ENCODE measurements at places on chromosomes 11 and 22.

DNA sequence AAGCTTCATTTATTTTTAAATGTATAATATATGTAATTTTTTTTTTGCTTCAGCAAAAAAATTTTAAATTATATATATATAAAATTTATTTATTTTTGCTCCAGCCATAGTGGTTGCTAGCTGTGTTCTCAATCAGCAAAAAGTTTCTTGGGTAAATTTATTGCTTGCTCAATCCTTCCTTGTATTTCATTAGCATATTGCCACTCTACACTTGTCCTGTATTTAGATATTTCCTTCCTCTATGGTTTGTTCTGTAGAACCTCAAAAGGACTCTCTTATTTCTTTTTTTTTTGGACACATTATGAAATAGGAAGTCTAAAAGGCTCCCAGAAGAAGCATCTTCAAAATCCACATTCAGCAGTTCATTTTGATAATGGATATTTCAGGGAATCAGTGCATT, 2.3 kb downstream of the PTPRJ start:
- DNase-seq, result no peak

DNA sequence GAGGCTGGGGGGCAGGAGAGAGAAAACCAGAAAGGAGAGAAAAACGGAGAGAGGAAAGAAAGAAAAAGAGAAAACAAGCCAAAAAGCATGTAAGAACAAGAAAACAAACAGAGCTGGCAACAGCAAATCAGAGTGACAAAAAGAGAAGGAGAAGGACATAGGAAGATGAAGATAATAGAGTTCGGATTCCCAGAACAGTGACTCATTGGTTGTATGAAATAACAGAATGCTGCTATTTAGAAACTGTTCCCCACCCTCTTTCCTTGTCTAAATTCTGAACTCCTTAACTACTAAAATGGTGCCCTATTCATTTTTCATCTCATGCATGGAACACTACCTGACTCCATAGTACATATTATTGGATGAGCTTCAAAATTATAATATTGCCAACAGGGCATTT, 317.4 kb downstream of the C11orf87 start:
- DNase-seq, result no peak

DNA sequence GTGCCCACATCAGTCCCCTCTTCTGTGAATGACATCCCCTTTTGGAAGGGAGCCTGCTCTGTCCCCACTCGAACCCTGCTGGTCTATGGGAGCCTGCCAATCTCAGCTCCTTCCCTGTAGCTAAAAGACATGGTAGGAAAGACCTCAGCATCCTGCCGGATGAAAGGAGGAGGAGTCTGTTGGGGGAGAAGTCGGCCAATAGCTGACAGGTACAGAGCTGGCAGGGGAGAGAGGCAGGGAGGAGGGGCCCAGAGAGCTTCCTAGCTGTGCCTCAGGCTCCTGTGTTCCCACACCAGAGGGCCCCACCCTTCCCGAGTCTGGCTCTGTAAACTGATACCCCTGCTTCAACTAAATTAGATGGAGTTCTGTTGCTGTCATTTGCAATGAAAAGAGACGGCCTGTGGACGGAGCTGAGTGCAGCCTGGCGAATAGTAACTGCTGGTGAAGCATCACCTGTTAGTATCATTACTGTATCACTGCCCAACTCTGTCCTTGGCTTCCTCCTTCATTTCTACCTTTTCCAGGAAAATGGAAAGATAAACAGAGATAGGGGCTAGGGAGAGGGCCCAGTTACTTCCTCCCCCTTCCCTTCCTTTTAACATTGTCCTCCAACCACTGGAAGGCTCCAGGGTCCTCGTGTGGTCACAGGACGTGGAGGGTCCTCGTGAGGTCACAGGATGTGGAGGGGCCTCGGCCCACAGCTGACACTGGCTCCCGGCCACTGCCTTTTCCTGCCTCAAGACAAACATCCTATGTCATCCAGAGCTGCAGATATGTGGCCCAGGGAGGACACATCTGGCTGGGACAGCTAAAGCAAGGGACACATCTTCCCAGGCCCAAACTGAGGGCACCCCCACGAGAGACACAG, 15.1 kb downstream of the FXYD6 start:
- DNase-seq, result no peak

GRCh38 chr11:30984827-30985226, 384.7 kb downstream of the DCDC1 start:
- DNase-seq, result no peak

- DNase-seq, result no peak
Observed at GRCh38 chr11:93567401-93567895, 24.3 kb upstream of the SMCO4 start.

GRCh38 chr11:63517156-63517555, 11.3 kb downstream of the LGALS12 start:
- no peak for DNase-seq

DNA sequence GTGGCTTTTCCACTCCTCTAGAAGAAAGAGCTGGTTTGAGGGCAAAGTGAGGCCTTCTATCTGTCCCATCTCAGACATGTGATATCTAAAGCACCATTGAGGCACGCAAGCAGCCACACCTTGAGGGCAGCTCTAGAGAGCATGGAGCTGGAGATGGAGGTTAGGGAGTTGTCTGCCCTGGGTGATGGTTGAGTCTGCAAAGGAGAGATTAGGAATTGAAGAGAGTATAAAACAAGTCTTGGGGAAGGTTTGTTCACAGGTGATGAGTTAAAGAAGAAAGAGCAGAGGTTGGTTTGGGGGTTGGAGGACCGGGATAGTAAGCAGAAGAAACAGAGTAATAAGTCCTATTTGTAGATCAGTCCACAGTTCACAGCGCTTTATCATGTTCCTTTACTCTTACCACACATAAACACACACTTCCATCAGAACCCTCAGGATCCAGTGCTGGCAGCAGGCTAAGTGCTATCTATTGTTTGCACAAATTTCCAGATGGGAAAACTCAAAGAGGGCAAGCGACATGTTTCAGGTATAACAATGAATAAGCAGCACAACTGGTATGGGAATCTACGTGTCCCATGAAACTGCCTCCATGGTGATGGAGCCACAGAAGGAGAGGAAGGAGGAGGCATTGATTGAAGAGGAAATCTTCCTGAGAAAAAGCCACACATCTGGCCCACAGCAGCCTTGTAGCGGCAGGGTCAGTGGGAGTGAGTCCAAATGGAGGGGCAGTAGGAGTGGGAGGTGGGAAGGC, 65.8 kb downstream of the RASSF10 start:
- DNase-seq, result no peak

- no peak for DNase-seq
Observed at GRCh38 chr11:104650234-104650633, 248.0 kb downstream of the CASP12 start.

DNA sequence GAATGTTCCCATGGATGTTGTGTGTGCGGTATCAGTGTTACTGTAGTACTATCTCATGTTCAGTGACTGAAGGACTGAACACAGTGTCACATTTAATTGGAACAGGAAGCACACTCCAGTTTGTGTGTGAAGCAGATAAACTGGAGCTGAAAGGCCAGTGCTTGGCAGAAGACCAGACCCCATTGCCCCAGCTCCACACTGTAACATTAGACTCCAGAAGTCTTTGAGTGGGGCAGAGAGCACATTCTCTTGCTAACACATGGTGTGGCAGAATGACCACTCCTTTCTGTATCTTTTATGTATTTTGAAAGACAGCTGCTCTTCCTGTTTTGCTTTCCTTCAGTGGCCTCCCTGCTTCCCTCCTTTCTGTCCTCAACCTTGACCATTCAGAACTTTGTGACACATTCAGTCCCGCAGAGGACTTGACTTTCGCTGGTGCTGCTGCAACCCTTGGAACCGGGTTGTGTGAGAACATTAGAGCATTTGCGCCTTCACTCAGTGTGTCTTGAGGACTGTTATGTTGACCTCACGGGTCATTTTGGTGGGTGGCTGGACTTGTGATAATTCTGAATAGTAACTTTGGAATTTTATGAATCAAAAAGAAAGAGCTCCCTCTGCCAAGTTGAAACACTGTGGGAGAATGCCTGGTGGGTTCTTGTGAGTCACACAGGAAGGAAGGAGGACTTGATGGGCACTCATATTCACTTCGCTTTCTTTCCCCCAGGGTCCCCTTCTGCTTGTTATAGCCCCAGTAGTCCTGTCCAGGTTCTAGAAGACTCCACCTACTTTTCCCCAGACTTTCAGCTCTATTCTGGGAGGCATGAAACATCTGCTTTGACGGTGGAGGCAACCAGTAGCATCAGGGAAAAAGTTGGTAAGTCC, 26.4 kb downstream of the AMOTL1 start:
- DNase-seq, result no peak
